Skeletal muscle cell (primary cell): ENCODE measurements at places on chromosomes 6 and 20.

DNA sequence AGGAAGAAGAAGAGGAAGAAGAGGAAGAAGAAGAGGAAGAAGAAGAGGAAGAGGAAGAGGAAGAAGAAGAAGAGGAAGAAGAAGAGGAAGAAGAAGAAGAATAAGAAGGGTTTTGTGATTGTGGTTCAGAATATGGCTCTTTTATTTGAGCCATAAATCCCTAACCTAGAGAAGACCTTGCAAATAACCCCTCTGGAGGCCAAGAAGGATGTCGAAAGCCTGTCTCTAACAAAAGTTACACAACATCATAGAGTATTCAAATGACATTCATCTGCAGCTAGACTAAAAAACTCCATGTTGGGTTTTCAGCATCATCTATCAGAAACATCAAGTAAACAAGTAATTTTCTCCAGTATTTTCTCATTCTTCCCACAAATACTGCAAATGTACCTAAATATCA is 100.9 kb downstream of the RNASET2 start:
- DNase-seq: no peak

DNA sequence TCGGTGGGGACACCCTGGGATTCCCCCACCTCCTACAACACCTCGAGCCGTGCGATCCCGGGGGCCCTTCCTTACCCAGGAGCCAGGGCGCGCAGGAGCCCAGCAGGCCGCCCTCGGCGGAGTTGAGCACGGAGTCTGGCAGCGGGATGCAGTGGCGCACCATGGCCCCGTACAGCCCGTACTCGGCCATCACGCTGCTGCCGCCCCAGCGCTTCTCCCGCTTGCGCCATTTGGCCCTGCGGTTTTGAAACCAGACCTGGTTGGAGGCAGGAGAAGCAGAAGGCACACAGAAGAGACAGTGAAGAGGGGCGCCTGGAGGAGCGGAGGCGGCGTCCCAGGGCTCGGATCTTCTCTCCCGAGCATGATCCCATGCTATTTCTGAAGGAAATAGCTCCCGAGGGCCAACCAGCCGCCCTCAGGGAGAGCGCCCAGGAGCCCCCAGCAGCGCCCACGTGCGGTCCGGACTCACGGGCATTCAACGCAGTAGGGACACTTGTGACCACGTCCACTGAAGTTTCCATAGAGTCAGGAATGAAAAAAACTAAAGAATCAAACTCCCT is 4.3 kb downstream of the VSX1 start:
- DNase-seq: no peak

- no peak for DNase-seq
Measured at GRCh38 chr6:155419161-155419560, 36.5 kb downstream of the NOX3 start.

- no peak for DNase-seq
Measured at GRCh38 chr20:17029698-17030097, 197.1 kb upstream of the PCSK2 start.

GRCh38 chr6:108952776-108953486 is 104.7 kb downstream of the ARMC2 start:
- DNase-seq: no peak

DNA sequence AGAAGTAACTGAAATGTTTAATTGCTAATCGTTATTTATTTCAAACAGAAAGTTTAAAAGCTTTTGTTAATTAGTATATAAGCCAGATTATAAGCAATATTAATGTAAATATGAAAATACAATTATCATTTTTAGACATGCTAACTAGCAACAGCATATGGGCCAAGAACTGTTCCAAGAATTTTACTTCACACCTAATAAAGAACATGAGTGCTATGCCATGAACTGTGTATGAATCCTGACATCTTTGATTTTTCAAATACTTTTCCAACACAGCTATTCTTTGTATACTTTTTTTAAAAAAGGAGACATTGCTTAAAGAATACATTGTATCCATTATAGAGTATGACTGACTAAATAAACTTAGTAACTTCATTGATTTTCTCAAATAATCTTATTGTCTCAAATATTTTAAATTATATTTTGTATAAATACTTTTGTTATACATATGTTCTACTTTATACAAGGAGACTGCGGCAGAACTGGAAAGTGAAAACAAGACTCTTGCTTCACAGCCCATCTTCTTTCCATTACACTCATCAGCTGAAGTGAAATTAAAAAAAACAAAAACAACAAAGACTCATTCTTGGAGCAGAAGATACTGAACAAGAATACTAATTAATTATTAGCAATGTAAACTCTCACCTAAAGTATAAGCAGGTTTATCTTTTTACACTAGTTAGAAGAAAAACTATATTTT is 89.9 kb downstream of the EPHA7 start:
- no peak for DNase-seq

DNA sequence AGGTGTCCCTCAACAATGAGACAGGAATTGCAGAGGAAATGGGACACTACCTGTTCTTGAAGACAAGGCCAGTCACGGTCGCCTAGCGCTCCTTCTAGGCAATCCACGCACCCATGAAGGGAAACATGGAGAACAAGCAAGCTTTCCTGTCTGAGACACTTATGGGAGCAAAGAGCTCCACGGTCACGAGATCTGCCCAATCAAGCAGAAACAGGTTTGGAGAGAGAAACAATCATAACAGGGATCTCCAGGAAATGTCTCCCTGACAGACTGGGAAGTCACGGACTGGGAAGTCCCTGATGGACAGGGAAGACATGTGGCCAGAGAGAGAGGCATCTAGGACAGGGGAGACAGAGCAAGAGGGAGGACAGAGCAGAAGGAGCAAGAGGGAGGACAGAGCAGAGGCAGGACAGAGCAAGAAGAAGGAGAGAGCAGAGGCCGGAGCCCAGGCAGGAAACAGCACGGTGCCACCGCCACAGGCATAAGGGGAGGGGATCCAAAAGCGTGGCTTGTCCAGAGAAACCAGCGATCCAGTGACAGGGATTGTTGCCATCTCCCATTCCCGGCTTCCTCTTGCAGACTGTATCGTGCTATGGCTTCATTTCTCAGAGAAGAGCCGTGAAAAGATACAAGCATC is 167.8 kb upstream of the ZNF337 start:
- DNase-seq: no peak

DNA sequence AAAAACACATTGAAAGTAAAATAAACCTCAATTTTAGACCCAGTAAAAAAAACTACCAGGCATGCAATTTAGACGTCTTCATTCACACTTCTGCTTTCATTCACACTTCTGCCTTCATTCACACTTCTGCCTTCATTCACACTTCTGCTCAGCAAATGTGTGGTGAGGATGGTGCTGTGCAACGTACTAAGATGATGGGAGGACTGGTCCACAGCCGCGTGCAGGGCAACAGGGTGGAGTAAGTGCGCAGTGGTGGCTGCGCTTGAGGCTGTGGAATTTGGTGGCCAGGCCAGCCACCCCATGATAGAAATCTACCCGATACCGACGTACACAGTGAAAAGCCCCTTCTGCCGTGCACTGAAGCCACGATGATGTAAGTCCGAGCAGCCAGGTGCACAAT is 114.3 kb upstream of the CD93 start:
- no peak for DNase-seq

GRCh38 chr20:20888266-20888656 is 175.8 kb upstream of the RALGAPA2 start:
- no peak for DNase-seq

DNA sequence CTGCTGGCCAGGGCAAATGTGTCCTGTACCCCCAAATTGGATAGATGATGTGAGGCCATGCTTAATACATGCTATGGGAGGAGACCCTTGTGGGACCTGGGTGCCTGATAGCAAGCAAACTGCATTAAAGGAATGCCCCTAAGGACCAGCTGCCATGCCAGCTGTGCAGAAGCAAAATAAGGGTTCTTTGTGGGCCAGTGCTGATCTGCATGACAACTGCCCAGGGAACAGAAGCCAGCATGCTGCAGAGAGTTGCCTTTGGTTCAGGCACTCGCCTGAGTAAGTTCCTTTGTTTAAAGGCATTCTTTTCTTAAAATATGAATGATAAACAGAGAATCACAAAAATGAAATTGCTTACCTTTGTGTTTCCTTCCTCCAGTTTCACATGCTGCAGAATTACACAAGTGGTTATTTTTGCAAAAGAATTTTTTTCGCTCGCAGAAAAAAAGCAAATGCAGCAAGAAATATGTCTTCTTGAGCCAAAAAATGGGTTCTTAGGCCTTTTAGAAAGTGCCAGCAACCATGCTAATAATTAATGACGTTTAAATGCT is 6.9 kb upstream of the SYNDIG1 start:
- DNase-seq: no peak

GRCh38 chr6:44932651-44933091 is 395.5 kb upstream of the RUNX2 start:
- DNase-seq: no peak

DNA sequence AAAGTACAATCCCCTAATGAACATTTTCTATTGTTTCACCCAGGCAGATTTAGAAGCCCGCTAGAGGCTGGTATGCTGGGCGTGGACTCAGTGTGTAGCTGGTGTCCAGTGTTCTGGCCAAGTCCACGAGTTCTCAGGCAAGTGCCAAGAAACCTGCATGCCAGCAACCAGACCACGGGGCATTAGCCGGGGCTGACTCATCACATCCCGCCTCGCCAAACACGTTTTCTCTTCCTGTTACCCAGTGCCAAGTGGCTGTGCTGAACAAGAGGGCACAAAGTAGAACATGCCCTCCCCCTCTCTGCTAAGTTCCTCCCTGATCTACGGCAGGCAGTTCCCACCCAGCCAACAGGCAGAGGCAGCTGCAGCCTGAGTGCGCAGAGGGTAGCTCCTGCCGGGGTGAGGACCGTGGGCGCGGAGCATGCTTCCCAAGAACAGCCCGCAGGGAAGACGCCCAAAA is 29.6 kb downstream of the RAMACL start:
- peak; percentile 88 for DNase-seq

DNA sequence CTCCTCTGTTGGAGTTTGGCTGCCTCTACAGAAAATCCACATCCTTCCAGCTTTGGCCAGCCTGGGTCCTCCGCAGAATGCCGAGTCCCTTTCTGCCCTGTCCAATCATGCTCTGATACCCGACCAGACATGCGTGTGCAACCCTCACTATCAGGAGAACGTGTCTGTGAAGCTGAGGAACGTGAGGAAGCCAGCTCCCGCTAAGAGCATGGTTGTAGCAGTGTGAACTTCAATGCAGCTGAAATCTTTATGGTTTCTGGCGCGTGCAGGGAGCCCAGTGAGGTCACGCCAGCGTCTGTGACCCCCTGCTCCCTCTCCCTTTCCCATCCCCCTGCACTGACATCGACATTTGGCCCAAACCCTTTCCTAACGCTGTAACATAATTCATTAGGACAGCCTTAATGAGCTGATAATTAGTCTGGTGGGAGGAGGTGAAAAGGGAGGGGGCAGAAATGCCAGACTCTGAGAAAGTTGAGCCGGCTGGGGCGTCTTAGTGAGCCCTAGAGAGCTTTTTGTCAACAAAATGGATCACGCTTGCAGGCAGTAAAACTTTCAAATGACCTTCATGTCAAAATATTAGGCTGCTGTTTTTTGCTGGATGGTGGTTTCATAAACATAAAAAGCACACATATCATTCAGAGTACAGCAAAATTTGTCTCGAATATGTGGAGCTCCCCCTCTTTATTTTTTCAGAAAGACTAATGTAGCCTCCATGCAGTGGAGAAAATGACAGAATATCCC is 423.3 kb downstream of the QKI start:
- no peak for DNase-seq

DNA sequence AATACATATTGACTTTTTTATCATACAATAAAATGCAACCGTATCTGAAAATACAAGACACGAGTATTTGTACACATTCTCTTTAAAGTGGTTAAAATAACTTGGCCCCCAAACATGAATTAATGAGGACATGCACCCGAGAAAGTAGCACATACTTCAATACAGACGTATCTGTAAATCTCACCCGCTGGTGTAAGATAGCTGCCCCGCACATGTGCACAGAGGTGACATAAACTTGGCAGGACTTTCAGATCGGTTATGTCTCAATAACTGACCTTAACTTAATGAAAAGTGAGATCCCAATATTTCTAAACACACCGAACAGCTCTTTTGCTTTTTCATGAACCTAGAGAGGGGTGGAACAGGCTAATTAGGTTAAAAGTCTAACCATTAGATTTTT is 91.5 kb upstream of the RPS6KA2 start:
- DNase-seq: no peak

DNA sequence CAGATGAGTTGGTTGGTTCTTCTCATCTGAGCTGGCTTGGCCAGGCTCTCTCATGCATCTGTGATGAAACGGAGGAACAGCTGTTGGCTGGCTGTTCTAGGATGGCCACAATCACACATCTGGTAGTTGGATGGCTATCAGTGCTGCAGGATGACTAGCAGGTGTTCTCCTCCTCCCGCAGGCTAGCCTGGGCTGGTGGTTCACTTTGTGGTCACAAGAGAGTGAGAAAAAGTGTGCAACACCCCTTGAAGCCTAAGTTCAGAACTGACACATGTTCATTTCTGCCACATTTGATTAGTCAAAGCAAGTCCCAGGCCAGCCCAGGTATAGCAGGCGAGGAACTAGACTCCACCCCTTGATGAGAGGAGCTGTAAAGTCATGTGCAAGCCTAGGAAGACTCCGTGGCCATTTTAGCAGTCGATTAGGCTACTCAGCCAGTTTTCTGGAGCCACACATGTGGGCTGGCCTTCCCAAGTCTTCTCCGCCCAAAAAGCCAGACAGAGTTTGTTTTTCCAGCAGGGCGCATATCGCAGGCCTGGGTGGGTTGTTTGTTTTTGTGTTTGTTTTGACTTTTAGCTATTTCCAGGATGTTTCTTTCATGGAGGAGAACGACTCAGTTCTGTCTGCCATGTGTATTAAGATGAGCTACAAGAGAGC is 120.8 kb downstream of the ISM1 start:
- DNase-seq: no peak

GRCh38 chr20:62978561-62978943 is 26.0 kb downstream of the SLC17A9 start:
- DNase-seq: no peak

DNA sequence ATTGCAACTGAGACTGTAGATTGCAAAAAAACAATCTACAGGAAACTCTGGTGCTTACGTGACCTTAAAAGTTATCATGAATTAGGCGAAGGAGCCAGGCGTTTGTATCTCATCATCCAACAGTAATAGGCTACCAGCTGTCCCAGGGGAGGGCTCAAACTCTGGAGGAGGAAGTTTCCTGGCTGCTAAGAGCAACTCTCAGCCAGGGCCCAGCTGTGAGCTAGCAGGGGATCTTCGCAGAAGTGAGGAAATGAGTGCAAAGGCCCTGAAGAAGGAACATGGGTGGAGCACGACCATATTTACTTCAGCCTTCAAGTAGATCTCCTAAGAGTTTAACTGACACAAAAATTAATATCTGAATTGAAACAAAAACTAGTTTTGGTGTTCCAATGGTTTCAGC is 686.9 kb upstream of the MAP3K7 start:
- DNase-seq: peak; percentile 6

GRCh38 chr6:104324301-104324700 is 535.4 kb downstream of the HACE1 start:
- DNase-seq: no peak

GRCh38 chr6:26123675-26123946 is 36.4 kb downstream of the HFE start:
- DNase-seq: no peak

GRCh38 chr6:137975188-137975940 is 108.3 kb downstream of the TNFAIP3 start:
- no peak for DNase-seq

DNA sequence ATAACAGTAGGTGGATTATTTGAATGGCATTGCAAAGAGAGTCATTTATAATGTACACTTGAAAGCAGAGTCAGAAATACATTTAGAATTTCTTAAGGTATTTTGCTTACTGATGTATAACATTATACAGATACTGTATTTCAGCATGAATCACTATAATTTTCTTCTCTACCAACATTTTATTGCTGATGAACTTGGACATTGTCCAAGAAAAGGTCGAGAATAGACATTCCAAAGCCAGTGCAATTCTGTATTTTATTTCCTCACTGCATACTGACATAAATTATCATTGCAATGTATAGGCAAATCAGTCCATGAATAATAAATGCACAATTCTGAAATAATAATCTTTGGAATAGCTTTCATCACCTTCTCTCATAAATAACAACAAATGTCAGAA is 1420.0 kb upstream of the EYS start:
- no peak for DNase-seq
